Fibroblast of villous mesenchyme (primary cell): ENCODE measurements at places on chromosomes 3 and 15. TPM values are rescaled to one million over a fixed set of nuclear protein-coding genes. Genes with fewer than 3 reads are reported as not detected.

DNA sequence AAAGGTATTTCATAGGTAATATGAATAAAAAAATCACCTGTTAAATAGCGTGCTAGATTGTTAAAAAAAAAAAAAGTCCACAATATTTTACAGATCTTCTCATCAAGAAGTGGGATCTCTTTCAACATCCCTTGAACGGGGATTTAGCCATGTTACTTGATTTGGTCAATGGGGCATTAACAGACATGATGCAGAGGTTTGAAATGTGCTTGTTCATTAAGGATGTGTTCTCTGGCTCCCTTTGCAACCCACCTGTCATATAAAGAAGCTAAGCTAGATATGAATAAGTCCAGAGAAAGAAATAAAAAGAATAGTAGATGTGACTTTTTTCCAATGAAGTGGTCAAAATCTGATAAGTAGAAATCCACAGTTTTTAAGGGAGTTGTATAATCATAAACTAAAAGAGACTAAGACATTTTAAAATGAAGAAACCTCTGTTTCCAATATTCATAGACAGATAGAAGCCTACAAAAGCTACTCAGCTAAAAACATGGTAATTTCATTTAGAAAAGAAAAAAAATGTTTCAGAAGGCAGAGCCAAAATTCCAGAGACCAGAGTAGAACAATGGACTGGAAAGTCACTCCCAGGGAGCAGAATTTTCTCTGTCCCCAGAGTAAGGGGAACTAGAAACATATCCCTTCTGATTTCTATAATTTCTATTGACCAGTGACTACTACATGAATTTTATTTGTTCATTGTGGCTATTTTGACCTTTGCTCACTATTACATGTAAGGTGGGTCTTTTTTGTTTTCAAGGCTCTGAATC lies 79.2 kb downstream of the PLSCR2 start:
- no peak for DNase-seq

DNA sequence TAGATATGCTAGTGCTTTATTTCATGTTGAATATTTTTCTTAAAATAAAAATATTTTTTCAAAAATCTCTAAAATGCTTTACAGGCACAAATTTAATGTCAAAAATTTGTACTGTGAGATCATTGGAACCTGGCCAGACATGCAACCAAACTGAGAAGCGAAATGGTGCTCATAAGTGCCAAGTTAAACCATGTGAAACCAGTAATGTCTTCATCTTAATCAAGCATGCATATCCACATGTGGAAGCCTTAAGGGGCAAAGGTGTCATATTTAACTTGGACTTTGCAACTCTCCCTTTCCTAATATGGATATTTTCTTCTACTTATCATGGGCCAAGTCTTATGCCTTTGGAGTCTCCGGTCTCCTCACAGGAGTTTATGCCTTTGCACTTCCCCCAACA lies 208.9 kb upstream of the COL8A1 start:
- no peak for DNase-seq

- no peak for DNase-seq
Measured at GRCh38 chr3:167787440-167787839, 51.9 kb downstream of the SERPINI1 start.

DNA sequence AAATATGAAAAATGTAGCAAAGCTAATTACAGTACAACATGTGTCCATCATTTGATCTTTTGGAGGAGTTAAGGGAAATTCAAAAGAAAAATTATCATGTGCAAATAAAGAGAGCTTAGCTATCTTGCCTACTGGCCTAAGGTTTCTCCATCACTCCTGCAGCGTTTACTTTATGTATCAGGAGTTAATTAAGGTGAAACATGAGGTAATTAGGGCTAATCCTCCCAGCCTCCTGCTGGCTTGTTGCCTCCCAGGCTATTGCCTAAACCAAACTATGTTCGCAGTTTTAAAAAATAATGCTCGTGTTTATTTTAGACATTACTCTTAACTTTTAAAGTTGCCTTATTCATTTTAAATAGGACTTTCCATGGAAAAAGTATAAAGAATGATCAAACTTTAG lies 367.5 kb downstream of the ROBO2 start:
- no peak for DNase-seq

TPRG1 gene
- 1.3 and 3.5 TPM in 2 replicates for total RNA-seq

DNA sequence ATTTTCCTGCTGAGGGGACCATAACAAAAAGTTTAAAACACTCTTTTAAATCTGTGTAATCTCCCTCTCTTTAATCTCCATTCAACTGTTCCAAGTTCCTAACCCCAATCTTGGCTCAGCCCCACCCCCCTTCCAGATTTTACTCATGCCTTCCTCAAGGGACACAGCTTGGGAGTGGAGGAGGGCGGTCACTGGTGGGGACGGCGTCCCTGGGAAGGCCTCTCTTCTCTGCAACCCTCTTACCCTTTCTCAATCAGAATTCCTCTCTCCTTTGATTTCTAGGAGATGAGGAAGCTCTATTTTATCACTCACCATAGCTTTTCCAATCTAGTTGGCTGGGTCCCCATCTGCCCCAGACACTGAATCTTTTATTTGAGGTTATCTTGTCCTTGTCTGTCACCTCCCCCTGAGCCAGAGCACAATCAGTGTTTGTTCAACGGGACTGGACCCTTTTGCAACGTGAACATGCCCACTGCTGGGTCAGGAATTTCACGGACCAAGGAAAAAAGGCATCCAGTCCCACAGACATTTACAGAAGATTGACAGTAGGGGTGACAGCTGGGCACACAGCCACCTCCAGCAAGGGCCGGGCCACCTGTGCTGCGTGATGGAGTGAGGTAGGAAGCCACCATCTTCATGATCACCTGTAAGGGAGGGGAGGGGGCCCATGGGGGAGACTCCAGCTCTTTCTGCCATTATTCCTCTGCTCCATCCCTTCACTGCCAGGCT lies 84.0 kb upstream of the HERC1 start:
- DNase-seq: no peak
